ENCODE measurements at places on chromosomes 3 and 15.
A peak's percentile ranks its signal among the peaks of the same experiment; 100 is the strongest.

DNA sequence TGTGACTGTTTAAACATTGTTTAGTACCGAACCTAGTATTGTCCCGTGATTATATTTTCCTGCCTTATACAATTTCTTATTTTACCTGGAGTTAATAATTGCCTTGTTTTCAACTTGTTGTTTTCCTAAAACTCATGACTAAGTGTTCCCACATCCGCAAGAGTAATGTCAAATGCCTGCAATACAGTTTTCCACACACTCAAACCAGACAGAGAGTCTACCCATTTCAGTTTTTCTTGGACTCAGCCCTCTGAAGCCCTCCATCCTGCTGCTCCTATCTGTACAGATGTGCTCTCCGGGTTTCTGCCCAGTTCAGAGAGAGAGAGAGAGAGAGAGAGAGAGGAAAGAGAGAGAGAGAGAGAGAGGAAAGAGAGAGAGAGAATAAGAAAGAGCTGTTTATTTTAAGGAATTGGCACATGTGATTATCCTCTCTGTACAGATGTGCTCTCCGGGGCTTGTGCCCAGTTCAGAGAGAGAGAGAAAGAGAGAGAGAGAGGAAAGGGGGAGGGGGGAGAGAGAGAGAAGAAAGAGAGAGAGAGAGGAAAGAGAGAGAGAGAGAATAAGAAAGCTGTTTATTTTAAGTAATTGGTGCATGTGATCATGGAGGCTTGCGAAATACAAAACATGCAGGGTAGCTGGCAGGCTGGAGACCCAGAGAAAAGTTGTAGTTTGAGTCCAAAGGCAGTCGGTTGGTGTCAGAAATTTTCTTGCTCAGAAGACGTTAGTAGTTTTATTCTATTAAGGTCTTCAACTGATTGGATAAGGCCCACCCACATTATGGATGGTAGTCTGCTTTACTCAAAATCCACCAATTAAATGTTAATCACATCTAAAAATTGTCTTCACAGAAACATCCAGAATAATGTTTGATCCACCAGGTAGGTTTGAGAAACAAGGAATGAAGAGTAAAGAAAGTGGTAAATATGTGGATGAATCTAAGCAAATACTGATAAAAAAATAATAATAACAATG is 104.1 kb upstream of the GOLGA8J start:
- no peak for DNase-seq

- DNase-seq = peak; percentile 60
Measured at GRCh38 chr3:56799251-56799882, 2.4 kb downstream of the ARHGEF3 start.

DNA sequence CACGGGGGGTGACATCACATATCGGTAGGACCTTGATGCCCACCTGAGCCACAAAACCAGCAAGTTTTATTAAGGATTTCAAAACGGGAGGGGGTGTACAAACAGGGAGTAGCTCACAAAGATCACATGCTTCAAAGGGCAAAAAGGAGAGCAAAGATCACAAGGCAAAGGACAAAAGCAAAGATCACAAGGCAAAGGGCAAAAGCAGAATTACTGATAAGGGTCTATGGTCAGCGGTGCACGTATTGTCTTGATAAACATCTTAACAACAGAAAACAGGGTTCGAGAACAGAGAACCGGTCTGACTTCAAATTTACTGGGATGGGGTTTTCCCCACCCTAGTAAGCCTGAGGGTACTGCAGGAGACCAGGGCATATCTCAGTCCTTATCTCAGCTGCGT is 143.5 kb upstream of the LPP start:
- no peak for DNase-seq

DNA sequence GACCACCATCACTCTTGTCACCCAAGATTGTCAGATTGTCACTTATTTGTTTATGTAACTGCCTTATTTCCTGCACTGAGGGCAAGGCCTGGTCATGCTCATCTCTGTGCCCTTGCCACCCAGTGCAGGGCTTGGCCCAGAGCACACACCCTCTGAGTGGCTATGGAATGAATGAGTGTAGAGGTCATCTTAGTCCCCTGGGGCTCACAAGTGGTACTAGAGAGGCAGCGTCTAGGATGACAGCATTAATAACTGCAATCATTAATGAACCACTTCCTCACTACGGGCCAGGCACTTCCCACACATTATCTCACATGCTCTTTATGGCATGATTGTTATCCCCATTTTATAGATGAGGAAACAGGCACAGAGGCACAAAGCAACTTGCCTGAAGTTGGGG is 117.0 kb downstream of the SMAD6 start:
- DNase-seq = no peak

- no peak for DNase-seq
Measured at GRCh38 chr3:113088616-113089015, 97.8 kb downstream of the GTPBP8 start.

- no peak for DNase-seq
Measured at GRCh38 chr15:60134609-60135008, 130.5 kb downstream of the FOXB1 start.

GRCh38 chr3:139585820-139586219 is 46.3 kb upstream of the RBP1 start:
- DNase-seq = no peak

DNA sequence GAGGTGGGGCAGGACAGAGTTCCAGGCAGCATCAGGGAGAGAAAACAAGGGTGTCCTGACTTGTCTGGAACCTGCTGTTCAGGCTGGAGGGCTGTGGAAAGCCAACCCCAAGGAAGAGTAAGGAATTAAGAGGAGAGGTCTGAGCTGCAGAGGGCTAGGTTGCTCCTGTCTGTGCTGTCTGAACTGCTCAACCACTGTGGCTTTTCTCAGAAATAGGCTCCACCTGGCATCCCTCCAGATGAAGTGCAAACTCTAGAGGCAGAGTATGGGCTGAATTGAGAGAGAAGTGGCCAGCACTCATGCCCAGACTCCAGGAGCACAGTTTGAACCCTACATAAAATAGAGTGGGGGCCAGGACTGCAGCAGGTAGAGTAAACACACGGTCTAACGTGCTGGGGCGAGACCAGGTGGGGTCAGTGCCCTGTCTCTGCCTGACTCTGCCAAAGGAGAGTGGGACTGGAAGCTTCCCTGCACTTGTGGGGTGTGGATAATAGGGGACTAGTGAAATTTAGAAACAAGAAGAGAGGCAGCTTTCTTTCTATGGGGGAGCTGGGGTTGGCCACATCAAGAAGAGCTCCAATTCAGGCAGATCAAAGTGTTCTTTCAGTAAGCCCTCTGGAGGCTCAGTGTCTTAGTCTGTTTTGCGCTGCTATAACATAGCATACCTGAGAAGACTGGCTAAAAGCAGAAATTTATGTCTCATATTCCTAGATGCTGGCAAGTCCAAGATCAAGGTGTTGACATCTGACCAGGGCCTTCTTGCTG is 28.0 kb upstream of the MNS1 start:
- no peak for DNase-seq

- DNase-seq = no peak
Measured at GRCh38 chr3:35562141-35562540, 77.2 kb upstream of the ARPP21 start.

DNA sequence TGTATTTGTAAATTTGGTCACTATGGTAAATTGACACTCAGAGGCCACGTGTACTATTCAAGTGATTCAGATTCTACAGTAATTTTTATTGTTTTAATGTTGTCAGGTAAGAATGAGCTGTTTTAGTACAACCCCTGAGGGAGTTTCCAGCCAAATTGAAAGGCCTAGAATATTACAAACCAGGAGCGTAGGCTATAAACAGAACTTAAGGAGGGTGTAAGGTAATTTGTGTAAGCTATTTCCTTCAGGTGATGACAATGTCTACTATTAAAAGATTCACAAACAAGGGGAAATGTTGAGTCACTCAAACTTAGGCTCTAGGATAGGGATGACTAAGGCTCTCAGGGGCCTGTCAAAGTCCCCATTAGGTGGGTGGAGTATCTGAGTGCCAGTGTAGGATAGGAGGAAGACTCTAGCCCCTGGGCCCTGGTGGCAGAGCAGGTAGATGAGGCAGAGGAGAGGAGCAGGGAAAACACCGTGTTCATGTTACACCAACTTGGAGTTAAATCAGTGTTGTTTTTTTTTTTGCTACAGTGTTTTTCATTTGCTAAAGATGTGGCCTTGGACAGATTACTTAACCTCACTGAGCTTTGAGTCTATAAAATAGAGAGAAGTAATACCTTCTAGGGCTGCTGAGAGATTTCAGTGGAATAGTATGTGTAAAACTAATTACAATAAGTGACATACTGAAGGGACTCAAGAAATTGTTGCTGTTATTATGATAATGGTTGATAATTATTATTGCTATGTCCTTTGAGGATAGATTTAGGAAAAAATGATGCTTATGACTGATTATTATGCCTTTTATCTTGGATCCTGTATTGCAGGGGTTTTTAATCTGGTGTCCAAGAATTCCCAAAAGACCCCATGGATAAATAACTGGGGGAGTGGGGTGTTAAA is 10.3 kb downstream of the TM4SF1 start:
- DNase-seq = no peak

GRCh38 chr3:152083135-152083534 is 185.6 kb upstream of the MBNL1 start:
- DNase-seq = peak; percentile 91

DNA sequence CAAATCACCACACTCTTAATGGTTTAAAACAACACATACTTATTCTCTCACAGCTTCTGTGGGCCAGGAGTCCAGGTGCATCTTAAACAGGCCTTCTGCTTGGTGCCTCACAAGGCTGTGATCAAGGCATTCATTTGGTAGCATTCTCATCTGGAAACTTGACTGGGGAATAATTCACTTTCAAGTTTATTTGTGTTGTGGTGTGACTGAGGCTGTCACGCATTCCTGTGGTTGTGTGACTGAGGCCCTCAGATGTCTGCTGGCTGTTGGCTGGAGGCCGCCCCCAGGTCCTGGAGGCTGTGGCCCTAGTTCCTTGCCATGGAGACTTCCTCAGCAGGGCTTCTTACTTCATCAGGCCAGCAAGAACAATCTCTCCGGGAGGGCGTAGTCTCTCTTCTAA is 16.9 kb upstream of the FAM3D start:
- DNase-seq = no peak

DNA sequence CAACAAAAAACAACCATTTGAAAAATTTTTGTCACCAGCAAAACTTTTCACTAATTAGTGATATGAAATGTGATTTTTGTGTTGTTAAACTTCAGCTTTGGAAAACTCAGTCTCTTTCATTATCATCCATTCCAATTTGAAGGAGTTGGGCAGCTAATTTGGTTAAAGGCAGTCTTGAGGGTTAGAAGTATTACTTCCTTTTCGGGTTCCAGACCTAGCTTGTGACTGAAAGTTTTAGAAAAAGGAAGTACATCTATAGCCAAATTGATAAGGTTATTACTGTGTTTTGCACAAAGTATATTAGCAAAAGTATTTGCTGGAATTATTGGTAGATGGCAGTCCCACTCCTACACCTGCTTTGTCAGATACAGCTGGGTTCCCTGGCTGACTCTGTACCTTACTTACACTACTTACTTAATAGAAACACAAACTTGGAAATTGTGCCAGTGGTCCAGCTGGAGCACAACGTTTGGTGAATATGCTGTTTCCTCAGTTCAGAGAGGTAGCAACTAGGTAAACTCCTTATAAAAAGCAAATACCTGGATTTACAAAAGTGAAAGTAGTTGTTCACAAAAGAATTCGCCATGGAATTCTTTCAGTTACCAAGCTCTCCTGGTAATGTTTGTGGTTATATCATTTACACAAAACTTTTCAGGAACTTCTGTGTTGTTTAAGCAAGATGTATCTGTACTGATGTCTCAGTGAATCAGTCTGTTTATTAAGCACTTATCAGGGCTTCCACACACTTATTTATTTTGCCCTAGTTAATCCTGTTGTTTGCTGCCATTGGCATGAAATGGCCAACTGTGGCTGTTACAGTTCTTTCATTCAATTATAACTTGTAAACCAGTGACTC is 31.6 kb downstream of the TIPARP start:
- no peak for DNase-seq

- no peak for DNase-seq
Measured at GRCh38 chr15:99451484-99451883, 114.3 kb upstream of the MEF2A start.

GRCh38 chr3:184230081-184230602 is 757 bp downstream of the VWA5B2 start:
- DNase-seq = peak; percentile 38

DNA sequence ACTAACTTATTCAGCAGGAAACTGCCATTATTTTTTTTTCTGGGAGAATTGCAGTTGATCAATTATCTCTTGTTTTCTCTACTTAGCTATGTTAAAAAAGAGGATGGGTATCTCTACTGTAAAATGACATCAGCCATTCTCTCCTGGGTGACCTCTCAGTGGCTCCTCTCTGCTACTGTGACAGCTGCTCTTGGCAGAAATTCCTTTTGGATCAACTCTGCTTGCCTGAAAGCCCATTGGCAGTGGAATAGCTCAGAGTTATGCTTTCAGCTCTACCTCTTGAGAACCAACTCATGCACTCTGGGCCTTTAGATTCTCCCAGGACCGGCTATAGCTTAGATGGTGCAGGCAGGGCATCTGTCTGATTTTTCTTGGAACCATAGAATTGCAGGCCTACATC is 99.9 kb upstream of the GAP43 start:
- no peak for DNase-seq

DNA sequence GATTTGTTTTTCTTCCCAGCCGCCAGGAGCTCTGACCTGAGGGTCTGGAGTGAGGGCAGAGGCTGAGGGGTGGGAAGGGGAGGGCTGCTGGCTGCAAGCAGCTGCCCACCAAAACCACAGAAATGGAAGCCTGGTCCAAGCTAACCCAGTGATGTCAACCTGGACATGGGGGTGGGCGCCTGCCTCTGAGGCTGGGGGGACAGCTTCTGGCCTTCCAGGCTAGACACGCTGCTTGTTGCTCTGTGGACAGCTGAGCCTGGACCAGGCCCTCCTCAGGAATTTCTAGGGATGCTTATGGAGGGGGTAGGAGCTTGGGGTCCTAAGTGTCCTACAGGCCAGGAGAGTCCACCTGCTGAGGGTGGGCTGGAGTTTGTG is 21.4 kb downstream of the PSTPIP1 start:
- no peak for DNase-seq

DNA sequence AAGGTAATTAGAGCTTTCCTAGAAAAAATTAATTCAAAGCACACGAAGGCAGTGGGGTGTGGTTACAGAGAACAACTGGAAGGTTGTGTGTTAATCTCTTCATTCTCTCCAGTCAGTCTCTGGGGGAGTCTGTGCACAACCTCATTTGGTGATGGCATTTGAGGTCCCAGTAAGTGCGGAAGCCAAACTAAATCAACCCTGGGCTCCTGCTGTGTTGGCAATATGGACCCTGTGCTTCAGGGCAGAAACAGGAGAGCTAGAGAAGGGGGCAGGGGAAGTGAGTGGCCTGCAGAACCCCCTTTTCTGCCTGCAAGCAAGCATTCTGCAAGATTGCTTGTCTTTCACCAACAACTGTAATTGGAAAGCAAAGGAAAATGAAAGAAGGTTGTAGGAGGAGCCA is 195.9 kb upstream of the ST8SIA2 start:
- no peak for DNase-seq

Data from NCI-H1105 treated with DMSO at 0.1 percent for 48 hours (cell line).